ENCODE measurements at places on chromosomes 5 and 9. TPM values are rescaled to one million over a fixed set of nuclear protein-coding genes. Genes with fewer than 3 reads are reported as not detected.

- no peaks in the 10 kb centered on the region for H3K27me3 ChIP-seq
- peak; percentile 68 for DNase-seq
- H3K4me3 ChIP-seq = no peak overlapping the region
- no peaks in the 10 kb centered on the region for H3K36me3 ChIP-seq
- H3K27ac ChIP-seq = no peak overlapping the region
These were observed 36.9 kb downstream of the SCAI start for GRCh38 chr9:125106285-125106893.

DNA sequence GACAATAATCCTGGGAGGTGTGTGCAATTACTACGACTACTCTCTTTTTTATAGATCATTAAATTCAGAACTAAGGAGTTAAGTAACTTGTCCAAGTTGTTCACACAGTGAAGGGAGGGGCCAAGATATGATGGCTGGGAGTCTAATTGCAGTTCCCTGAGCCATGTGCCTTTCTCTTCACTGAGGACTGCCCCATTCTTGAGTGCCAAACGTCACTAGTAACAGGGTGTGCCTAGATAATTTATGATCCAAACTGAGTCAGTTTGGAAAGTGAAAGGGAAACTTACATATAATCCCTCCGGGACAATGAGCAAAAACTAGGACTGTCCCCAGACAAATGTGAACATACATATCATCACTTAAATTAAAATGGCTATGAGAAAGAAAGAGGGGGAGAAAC is 20.2 kb downstream of the IL7R start:
- H3K27me3 ChIP-seq = no peaks in the 10 kb centered on the region
- H3K4me3 ChIP-seq = no peak overlapping the region
- H3K27ac ChIP-seq = no peak overlapping the region

- peaks cover 15% of the 10 kb centered on the region for H3K4me1 ChIP-seq
- no peak overlapping the region for H3K27ac ChIP-seq
- peak; percentile 6 for DNase-seq
- H3K27me3 ChIP-seq = no peaks in the 10 kb centered on the region
- H3K36me3 ChIP-seq = no peaks in the 10 kb centered on the region
These were observed 245.3 kb downstream of the ENC1 start for GRCh38 chr5:74394916-74395880.

Gene MSANTD3
- 76.0 TPM for total RNA-seq

Gene SUSD3
- not detected for total RNA-seq

DNA sequence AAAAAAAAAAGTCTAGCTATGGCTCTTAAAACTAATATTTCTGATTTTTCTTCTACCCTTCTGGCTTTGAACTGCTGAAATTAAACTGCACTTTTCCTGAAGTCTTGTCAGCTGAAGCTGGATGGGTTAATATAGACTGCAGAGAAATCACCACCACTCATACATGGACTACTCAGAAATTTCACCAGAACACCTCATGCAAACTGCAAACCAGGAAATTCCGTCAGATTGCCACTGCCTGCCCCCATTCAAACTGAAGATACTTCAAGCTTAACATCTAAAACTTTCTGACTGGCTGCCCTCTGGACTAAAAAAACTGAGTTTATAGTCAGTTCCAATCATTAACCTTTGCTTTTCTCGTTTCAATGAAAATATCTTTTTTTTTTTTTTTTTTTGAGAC is 11.6 kb upstream of the ANXA2R start:
- no peaks in the 10 kb centered on the region for H3K36me3 ChIP-seq
- no peaks in the 10 kb centered on the region for H3K27me3 ChIP-seq
- H3K4me1 ChIP-seq = peaks cover 9% of the 10 kb centered on the region
- no peak for DNase-seq

Gene NKD2
- total RNA-seq = 0.48 TPM

Gene CD72
- total RNA-seq = 1.8 TPM

DNA sequence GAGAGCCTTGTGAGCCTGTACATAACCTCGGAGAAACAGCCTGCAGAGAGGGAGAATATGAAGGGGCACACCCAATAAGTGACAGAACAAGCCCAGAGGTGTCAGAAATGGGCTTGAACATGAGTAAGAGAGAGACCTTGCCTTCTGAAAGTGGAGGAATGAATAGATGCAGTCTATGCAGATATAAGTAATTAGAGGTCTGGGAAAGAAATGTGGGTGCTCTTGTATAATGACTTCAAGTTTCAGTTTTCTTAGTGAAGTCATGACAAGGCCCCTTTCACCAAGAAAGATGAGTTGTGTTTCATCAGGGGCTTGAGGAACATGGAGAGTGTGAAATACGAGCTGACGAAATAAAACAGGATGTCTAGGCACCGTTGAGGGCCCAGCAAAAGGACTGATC is 15.1 kb downstream of the GRAMD2B start:
- no peaks in the 10 kb centered on the region for H3K27me3 ChIP-seq
- no peak overlapping the region for H3K4me3 ChIP-seq
- no peak overlapping the region for H3K27ac ChIP-seq
- no peak for DNase-seq
- peaks cover 4% of the 10 kb centered on the region for H3K4me1 ChIP-seq

Gene GAS1
- 5.1 TPM for total RNA-seq

Gene SPINK6
- total RNA-seq = not detected

Gene SVEP1
- 1.1 TPM for total RNA-seq

DNA sequence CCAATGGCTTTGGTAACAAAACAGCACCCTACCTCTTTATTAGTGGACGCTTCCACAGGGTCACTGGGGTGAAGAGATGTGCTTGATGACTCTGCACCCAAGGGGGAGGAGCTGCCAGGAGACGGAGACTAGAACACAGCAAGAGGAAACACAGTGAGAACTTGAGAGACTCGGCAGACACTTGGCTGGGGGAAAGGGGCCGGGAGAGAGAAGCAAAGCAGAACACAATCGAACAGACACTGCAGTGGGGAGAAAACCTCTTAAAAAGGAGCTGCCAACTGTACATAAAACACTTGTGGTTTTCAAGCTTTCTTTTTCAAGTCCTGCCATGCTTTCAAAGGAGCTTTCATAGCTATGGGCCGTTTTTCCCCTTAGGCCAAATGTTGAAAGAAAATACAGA is 151.0 kb downstream of the ENTREP1 start:
- no peaks in the 10 kb centered on the region for H3K27me3 ChIP-seq
- H3K27ac ChIP-seq = no peak overlapping the region
- peaks cover 5% of the 10 kb centered on the region for H3K4me1 ChIP-seq
- no peak overlapping the region for H3K4me3 ChIP-seq

- no peaks in the 10 kb centered on the region for H3K27me3 ChIP-seq
- no peak overlapping the region for H3K4me3 ChIP-seq
- H3K36me3 ChIP-seq = no peaks in the 10 kb centered on the region
- H3K4me1 ChIP-seq = no peaks in the 10 kb centered on the region
- H3K27ac ChIP-seq = no peak overlapping the region
These were observed 186.6 kb downstream of the HINT1 start for GRCh38 chr5:130978475-130978874.

DNA sequence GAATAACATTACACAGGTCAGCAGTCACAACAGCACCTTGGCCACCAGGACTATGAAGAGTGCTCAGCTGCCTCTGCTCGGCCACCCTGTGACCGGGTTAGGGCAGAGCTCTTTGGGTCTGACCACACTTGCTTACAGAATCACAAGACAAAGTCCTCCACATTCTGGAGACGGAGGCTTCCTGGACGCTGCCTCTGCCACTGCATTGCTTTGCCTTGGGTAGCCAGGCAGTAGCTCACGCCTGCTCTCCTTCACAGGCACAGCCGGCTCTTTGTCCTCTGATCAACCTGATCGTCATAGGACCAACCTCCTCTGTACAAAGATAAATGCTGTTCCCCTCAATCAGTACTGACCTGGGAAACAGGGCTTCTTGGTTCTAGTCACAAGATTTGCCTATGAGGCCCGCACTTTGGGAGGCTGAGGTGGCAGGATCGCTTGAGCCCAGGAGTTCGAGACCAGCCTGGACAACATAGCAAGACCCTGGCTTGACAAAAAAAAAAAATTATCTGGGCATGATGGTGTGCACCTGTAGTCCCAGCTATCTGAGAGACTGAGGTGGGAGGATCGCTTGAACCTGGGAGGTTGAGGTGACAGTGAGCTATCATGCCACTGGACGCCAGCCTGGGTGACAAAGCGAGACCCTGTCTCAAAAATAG is 128.4 kb upstream of the IER5L start:
- no peaks in the 10 kb centered on the region for H3K27me3 ChIP-seq
- no peaks in the 10 kb centered on the region for H3K4me1 ChIP-seq
- no peak overlapping the region for H3K4me3 ChIP-seq

DNA sequence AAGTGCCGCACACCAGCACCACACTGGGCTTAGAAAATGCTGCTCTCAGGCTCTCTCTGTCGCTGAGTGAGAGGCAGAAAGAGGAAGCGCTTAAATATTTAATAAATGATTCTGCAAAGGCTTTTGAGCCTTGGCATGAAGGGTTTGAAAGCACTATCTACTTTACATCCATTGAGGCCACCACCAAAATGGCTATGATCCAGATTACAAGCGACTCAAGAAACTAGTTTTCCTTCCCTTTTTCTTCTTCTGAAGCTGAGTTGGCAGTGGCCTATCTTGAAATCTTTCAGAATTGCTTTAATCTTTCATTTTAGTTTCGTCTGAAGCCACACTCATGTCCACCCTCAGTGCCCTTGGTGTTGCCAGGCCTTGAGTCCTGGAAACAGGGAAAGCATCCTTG is 59.5 kb downstream of the EBF1 start:
- H3K27me3 ChIP-seq = no peaks in the 10 kb centered on the region
- peaks cover 18% of the 10 kb centered on the region for H3K4me1 ChIP-seq
- no peaks in the 10 kb centered on the region for H3K36me3 ChIP-seq

GRCh38 chr9:122168356-122168755 is 8.6 kb downstream of the MORN5 start:
- no peak for DNase-seq
- no peaks in the 10 kb centered on the region for H3K36me3 ChIP-seq
- no peak overlapping the region for H3K27ac ChIP-seq
- no peaks in the 10 kb centered on the region for H3K4me1 ChIP-seq
- peaks cover 31% of the 10 kb centered on the region for H3K27me3 ChIP-seq

GRCh38 chr9:130693101-130693425 is 517 bp upstream of the EXOSC2 start:
- no peaks in the 10 kb centered on the region for H3K27me3 ChIP-seq
- H3K36me3 ChIP-seq = peaks cover 12% of the 10 kb centered on the region
- peaks cover 16% of the 10 kb centered on the region for H3K4me1 ChIP-seq
- H3K27ac ChIP-seq = peak overlapping the region; percentile 64
- H3K4me3 ChIP-seq = peak overlapping the region; percentile 94

DNA sequence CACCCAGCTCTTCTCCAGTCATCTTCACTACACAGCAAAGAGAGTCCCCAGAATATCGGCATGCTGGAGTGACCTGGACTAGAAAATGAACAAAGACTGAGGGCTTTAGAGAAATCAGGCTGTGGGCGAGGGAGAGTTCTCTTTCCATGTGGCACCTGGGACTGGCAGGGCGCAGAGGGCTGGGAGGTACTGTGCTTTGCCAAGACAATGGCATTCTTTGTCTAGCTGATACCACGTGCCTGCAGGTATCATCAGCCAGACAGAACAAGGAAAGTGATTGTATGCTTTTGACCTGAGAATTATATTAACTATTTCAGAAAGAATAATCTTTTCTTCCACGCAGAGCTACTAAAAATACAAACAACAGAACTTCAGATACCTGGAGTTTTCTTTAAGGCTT is 30.5 kb downstream of the DDX31 start:
- no peak overlapping the region for H3K27ac ChIP-seq
- H3K4me3 ChIP-seq = no peak overlapping the region
- no peak for DNase-seq
- H3K36me3 ChIP-seq = peaks cover 42% of the 10 kb centered on the region
- H3K4me1 ChIP-seq = no peaks in the 10 kb centered on the region
- H3K27me3 ChIP-seq = no peaks in the 10 kb centered on the region

DNA sequence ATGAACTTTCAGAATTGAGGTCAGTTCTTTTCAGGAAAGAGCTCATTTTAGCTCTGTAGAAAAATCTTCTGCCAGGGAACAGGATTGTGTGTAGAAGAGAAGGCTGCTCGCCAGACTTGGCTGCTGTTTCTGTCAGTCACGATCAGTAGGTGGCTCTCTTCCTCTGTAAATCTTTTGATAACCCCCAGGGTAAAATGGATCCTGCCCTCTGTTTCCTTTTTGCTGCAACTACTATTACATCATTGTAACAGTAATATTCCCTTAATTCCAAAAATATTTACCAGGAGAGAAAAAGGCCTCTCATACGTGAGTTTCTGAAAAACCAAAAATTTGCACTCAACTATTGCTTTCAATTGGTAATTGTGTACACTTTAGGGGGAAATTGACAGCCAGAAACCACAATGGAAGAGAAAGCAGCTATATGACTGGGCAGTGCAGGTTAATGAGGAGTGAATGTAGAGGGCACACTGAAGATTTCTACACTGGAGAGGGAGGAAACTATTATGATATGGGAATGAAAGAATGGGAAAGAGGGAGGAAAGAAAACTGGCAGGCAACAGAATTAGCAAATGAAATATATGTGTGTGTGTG is 12.3 kb downstream of the IFNA21 start:
- no peaks in the 10 kb centered on the region for H3K27me3 ChIP-seq
- no peaks in the 10 kb centered on the region for H3K4me1 ChIP-seq
- H3K4me3 ChIP-seq = no peak overlapping the region
- no peak overlapping the region for H3K27ac ChIP-seq

- peak overlapping the region; percentile 66 for H3K4me3 ChIP-seq
- peak overlapping the region; percentile 30 for H3K27ac ChIP-seq
- no peaks in the 10 kb centered on the region for H3K36me3 ChIP-seq
- peaks cover 12% of the 10 kb centered on the region for H3K4me1 ChIP-seq
- no peak for DNase-seq
- no peaks in the 10 kb centered on the region for H3K27me3 ChIP-seq
These were observed 1.2 kb downstream of the FNBP1 start for GRCh38 chr9:130041648-130042405.

Gene LCN9
- 4.8 TPM for total RNA-seq

DNA sequence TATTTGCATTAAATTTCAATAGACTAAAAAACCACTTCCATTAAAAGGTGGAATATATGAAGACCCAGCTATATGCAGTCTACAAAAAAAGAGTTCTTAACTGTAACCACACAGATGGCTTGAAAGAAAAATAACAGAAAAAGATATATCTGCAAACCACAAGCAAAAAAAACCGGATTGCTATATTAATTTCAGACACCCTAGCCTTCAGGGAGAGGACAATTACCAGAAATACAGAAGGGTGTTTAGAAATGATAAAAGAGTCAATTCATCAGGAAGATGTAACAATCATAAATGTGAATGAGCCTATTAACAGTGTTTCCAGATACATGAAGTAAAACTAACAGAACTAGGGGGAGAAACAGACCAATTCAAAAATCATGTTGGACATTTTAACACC is 56.9 kb upstream of the SMIM23 start:
- no peaks in the 10 kb centered on the region for H3K27me3 ChIP-seq
- no peaks in the 10 kb centered on the region for H3K4me1 ChIP-seq
- H3K27ac ChIP-seq = no peak overlapping the region
- no peak overlapping the region for H3K4me3 ChIP-seq
- H3K36me3 ChIP-seq = no peaks in the 10 kb centered on the region
- DNase-seq = no peak
